CD14-positive monocyte (primary cell): ENCODE measurements at places on chromosomes 1 and 21.

DNA sequence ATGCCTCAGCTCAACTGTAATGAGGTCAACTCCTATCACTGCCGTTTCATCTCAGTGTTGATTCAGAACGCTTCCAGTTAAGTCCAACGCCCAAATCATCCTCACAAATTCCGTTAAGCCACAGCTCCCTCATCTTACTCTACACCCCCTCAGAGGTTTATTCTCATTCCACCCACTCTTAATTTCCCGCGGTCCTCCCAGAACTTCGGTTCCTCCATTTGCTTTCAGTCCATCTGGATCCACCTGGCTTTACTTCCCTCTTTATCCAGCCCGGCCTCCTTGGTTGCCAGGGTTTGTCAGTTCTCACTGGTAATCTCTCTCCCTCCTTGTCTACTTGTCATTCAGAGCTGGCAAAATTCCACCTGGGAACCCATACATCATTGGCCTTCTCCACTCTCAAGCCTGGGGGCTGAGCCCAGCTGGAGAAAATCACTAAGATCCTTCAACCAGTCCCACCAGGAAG is 51.3 kb upstream of the RUNX1 start:
- DNase-seq = no peak

- DNase-seq = no peak
Observed at GRCh38 chr1:39416609-39417008, 74.8 kb upstream of the BMP8A start.

GRCh38 chr1:85398391-85399064 is 66.4 kb downstream of the DDAH1 start:
- DNase-seq = no peak

DNA sequence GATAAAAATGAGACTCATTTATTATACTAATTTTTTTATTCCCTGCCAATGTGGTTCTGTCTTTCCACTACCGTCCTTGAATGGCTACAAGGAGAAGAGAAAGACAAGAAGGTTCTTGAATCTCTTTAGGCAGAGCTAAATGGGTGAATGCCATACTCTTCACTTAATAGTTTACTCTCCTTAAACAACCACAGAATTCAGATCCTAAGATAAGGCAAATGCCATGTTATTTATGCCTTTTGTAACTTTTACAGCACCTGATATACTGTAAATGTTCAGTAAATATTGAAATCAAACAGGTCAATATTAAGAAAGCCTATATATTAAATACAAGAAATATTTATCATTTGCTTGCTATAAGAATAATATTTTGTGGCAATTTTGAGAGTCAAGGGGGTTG is 58.4 kb downstream of the IGSF5 start:
- DNase-seq = no peak

GRCh38 chr1:153678519-153679336 is at the start of gene NPR1:
Gene NPR1, plus strand, starts transcription at chr1:153678688. Its CDS starts 421 bp downstream, at chr1:153679109.
- DNase-seq = no peak

GRCh38 chr1:43056460-43056859 is 97.8 kb upstream of the SLC2A1 start:
- DNase-seq = no peak
